NCI-H187 treated with DMSO at 0.1 percent for 48 hours (cell line): ENCODE measurements at places on chromosomes 13 and 19.

DNA sequence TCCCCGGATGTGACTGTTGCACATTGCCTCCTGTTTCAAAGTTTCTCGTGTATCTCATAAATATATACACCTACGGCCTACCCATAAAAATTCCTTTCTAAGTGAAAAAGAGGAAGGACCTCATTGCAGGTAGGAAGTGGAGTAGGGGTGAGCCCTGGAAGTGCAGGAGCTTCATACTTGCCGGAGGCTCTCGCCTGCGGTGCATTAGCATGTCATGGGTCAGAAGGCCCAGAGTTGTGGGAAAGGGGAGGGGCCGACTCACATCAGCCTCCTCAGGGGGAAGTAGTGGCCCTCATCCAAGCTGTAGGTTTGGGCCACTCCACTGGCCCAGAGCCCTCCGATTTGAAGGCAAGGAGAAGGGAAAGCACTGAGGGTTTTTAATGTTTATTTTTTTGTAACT is 26.0 kb upstream of the IRS2 start:
- DNase-seq, result no peak

GRCh38 chr13:59664586-59664985 is 499.1 kb downstream of the DIAPH3 start:
- DNase-seq, result no peak

- DNase-seq, result no peak
Observed at GRCh38 chr19:18435178-18435841, 2.6 kb downstream of the ISYNA1 start.

DNA sequence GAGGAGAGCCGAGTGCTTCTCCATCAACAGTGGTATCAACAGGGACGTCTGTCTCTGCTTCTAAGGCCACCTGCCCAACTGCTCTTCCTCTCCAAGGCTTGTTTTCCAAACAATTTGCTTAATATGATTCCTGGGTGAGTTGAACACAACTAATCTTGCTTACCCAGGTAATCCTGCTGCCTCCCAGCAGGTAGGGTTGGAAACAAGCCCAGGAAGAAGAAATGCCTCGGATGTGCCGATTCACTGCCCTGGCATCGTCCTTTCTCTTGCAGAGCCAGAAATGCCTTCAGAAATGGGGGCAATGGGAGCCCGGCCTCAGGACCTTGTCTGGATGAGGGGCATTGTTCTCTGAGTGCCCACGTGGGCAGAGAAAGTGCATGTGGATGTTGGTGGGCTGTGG is 51.9 kb upstream of the C1QTNF9B start:
- no peak for DNase-seq

GRCh38 chr19:1070931-1071791 is 4.2 kb downstream of the ARHGAP45 start:
- no peak for DNase-seq
